ENCODE measurements at places on chromosomes 12 and 14.
A peak's percentile ranks its signal among the peaks of the same experiment; 100 is the strongest.

DNA sequence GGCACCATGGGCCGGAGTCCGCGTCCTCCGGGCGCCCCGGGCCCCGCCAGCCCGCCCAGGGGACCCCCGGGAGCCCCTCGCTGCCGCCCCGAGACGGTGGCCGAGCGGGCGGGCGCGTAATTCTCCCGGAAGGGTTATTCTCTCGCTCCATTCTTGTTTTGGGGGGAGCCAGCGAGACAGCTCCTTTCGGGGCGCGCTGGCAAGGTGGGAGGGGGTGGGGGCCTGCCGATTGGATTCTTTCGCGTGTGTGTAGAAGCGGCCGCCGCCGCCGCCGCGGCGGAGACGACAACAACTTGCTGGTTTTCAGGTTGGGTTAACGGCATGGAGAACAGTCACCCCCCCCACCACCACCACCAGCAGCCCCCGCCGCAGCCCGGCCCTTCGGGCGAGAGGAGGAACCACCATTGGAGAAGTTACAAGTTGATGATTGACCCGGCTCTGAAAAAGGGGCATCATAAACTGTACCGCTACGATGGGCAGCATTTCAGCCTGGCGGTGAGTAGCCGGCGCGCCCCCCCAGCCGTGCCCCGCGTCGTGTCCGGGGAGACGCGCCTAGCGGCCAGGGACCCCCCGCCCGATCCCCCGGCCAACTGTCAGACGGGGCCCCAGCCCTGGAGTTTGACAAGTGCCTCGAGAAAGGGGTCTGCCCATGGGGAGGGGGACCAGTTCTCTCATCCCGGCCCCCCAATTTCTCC lies 755 bp downstream of the SETD1B start:
- no peak for DNase-seq

- no peak for DNase-seq
Observed at GRCh38 chr12:109999983-110000505, 814 bp downstream of the ANKRD13A start.

DNA sequence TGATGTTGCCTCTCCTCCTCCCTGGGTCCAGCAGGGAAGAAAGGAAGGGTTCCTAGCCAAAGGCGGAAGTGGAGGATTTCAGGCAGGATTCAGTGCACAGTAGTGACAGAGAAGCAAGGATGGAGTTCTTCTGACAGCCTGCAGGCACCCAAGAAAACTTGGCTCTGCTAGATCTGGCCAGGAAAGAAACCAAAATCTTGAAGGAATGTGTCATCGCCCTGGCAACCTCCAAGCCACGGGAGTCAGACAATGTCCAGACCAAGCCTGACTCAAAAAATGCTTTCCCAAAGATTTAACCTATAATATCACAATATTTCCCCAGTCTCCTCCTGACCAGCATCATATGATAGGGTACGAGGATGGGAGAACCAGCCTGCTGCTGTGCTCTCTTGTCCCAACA lies 22.8 kb upstream of the DHRS4 start:
- DNase-seq, result no peak

- DNase-seq, result no peak
Observed at GRCh38 chr14:61438860-61439765, 117.7 kb downstream of the PRKCH start.

DNA sequence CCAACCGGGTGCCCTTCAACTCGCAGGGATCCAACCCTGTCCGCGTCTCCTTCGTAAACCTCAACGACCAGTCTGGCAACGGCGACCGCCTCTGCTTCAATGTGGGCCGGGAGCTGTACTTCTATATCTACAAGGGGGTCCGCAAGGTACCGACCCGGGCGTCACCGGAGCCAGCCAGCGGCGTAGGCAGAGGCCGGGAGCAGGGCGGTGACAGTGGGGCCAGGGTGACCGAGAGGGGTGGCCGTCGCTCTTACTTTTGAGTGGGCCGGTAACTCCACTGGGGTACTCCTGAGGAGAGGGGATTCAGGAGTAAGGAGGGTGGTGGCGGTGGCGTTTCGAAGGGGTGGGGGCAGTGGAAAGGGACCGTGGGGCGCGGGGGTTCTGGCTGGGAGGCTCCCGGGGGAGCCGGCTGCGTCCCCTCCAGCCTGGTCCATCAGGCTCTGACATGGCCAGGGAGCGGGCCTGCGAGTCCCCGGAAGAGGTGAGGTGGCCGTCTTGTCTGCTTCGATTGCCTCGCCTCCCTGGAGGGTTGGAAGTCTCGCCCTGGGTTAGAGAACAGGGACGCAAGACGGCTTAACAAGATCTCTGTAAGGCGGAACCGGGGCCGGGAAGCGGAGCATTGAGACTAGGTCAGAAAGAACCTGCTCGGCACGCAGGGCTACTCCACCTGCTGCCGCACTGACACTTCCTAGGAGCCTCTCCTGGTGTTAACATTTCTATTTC lies 491 bp downstream of the WDR20 start:
- DNase-seq, result peak; percentile 24

DNA sequence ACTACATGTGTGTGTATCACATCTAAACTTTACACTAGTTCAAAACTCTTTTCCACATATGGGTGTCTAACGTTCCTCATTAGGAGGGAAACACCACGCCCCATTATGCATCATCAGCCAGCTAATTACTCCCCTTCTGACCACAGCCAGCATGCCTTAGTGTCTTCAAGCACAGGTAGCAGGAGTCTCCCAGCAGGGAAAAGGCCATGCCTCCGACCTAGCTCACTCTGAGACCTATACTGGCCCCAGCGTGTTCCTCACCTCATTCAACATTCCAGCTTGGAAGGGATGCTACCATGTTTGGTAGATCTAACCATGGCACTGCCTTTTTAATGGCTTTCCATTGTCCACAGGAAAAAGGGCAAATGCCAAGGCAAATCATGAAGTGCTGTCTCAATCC lies 66.1 kb upstream of the PRB2 start:
- no peak for DNase-seq

DNA sequence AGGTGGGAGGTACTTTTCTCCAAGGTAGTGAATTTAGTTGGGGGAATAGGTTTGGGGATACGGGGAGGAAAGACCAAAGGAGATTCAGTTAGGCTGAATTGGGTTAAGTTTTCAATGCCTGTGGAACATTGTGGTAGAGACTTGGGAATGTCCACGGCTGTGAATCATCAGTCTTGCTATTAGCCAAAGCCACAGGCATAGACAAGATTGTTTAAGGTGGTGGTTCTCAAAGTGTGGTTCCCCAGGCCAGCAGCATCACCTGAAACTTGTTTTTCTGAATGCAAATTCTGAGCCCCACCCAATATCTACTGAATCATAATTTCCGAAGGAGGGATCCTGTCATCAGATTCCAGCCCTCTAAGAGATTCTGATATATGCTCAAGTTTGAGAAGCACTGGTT lies 316.2 kb downstream of the EGLN3 start:
- no peak for DNase-seq

DNA sequence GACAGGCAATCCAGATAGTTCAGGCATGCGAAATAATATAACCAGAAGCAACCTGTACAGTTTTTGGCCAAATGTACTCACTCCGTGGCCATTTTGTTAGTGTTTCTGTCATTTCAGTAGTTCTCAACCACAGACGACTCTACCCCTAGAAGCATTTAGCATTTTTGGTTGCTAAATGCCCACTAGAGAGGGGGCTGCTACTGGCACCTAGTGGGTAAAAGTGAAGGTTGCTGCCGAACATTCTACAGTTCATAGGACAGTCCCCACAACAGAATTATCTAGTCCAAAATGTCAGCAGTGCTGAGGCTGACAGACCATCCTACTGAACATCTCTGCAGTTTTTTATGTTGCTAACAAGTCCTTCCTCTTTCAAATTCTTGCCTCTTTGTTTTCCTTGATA lies 107.4 kb downstream of the TSHR start:
- no peak for DNase-seq

GRCh38 chr12:104555648-104556047 lies 98.9 kb downstream of the CHST11 start:
- no peak for DNase-seq

GRCh38 chr14:76773188-76773885 lies 12.1 kb downstream of the VASH1 start:
- DNase-seq, result no peak

DNA sequence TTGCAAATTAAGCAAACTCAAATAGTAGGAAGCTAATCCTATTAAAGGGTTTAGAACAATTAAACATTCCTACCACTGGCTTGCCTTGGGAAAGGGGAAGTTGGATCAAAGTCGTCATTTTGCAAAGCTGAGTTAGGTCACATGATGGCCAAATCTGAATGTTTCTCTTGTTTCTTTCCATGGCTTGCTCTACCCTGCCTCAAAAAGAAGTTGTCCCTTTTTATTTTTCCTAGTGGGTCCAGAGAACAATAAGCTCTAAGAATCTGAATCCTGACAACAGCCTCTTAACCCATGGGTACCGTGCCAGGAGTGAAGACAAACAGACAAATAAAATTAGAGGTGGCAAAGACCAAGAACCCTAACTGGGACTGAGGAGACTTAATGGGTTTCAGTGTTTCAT lies 26.2 kb upstream of the NPFF start:
- DNase-seq, result no peak

DNA sequence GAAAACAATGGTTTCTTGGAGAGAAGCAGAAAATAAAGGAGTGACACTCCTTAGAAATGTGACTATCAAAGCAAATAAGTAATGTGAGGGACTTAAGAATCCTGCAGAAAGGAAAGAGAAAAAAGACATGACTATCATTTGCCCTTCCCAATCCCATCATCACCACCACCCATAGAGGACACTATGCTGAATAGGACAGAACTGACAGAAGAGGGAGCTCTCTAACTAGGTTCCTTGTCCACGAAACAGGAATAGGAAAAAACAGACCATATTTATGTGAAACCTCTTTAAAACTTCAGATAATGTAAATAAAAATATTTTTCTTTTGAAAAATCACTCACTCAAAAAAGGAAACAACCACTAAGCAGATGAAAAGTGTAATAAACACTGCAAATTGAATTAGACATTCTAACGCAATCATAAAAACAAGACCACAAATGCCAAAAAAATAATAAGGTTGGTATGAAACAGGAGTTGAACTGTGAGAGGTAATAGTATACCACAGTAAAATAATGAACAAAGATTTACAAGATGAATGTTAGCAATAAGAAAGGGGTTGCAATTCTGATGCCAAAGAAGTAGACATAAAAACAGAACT lies 24.1 kb downstream of the KLRD1 start:
- DNase-seq, result peak; percentile 39

GRCh38 chr12:98471085-98471484 lies 44.3 kb upstream of the TMPO start:
- no peak for DNase-seq

- DNase-seq, result no peak
Observed at GRCh38 chr14:60970146-60970545, 10.7 kb downstream of the TRMT5 start.

GRCh38 chr14:65001723-65002122 lies 15.0 kb downstream of the FNTB start:
- DNase-seq, result no peak

DNA sequence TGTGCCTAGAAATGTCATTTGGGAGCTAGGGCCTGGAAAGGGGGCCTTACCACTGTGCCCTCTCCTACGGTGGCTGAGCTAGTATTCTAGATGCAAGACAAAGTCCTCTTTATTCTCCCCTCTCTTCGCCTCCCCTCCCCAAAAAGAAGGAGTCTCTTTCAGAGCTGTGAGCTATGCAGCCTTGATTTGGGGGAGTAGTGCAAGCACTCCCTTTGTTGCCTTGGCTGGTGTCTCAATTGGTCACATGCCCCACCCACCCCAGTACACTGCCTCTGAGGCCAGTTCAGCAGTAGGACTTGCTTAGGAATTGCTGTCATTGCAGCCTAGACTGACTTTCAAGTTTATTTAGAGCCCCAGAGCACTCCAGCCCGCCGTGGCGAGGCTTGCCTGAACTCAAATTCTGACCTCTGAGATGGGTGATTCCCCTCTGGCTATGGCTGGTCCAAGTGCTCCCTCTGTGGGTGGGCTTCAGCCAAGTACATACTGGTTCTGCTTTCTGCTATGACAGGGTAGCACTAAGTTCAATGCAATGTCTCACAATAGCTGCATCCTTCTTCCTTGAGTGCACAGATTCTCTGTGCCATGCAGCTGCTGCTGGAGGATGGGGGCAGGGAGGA lies 37.0 kb upstream of the FBXO33 start:
- no peak for DNase-seq

DNA sequence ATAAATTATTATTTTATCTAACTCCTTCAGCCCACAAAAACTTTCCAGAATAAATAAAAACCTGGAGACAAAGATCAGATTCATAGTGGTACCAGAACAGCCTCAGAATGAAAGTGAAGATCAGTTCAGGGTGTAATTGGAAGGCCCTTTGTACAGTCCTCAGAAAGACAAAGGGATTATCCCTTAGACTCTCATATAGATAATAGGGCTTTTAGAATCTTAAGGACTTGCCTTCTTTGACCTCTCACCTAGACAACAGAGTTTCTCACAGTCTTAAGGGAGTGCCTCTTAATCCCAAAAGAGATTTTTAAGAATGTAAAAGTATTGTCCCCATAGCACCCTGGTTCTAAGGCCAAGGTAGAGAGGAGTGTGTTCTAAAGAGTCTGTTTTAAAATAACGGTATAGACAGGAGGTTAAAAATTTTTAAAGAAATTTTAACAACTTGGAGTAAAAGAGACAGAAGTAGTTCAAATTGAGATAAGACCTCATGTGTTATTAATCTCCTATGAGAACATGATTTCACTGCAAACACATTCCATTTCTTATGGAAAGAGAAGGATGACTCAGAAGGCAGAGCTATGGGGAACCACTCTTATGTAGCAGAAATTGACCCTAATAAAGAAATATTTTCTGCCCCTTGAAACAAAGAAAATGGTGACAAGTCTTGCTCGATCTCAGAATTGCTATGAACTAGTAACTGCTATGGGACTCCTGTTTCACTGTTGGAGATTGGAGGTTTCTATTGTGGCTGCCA lies 24.2 kb upstream of the NOVA1 start:
- DNase-seq, result no peak

- DNase-seq, result no peak
Observed at GRCh38 chr14:77390188-77390587, 13.0 kb downstream of the SAMD15 start.

DNA sequence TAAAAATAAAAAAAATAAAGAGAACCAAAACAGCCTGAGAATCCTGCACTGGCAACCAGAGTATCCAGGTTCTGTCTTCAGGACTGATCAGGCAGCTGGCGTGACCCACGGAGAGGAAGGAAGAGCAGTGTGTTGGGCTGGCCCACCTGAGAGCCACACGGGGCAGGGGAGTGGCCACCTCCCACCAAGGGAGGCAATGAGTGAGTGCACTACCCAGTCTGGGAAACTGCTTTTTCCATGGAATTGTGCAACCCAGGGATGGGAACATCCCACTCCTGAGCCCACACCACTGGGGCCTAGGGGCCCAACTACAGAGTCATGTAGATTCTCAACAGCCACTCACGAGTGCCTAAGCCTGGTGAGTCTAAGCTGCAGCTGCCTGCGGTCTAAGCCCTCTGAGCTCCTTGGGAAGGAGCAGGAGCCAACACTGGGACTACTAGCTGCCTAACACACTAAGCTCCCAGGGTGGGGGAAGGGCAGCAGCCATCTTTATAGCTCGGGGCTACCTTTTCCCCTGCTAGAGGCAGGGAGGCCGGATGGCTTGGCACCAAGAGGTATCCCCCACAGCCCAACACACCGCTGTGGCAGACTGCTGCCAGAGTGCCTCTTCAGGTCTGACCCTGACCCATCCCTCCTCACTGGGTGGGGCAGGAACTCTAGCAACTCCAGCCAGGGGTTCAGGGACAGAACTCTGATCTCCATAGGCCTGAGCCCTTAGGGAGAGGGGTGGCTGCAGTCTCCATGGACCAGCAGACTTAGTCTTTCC lies 610.9 kb downstream of the RERGL start:
- DNase-seq, result no peak
